ENCODE measurements at places on chromosomes 6 and 20. TPM values are rescaled to one million over a fixed set of nuclear protein-coding genes. Genes with fewer than 3 reads are reported as not detected.

DNA sequence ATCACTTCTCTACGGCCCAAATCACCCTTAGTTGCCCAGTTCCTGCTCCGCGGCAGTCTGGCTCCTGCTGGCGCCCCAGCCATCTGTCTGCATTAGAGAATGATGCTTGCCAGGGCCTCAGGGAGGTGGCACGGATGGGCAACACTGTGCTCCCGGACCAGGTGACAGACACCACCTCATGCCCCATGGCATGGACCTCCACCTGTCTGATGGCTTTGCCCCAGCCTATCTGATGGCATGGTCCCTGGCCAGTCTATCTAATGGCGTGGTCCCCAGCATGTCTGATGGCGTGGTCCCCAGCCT, 18.8 kb upstream of the MRGBP start:
- no peaks in the 10 kb centered on the region for H3K27me3 ChIP-seq
- H3K36me3 ChIP-seq, result no peaks in the 10 kb centered on the region
- DNase-seq, result no peak
- H3K27ac ChIP-seq, result no peak overlapping the region

DNA sequence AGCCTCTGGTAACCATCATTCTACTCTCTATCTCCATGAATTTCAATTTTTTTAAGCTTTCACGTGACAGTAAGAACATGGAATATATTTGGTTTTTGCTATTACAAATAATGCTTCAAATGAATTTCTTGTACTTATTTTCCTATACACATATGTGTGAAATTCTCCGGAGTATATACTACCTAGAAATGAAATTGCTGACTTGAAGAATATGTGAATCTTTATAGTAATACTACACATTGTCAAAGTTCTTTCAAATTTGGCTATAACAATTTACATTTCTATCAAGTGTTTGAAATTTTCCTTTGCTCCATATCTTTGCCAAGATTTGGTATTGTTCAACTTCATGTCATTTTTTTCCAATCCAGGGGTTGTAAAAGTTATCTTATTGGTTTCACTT, 11.6 kb upstream of the VGLL2 start:
- no peaks in the 10 kb centered on the region for H3K36me3 ChIP-seq
- DNase-seq, result no peak
- H3K4me1 ChIP-seq, result no peaks in the 10 kb centered on the region
- peaks cover 13% of the 10 kb centered on the region for H3K27me3 ChIP-seq

DNA sequence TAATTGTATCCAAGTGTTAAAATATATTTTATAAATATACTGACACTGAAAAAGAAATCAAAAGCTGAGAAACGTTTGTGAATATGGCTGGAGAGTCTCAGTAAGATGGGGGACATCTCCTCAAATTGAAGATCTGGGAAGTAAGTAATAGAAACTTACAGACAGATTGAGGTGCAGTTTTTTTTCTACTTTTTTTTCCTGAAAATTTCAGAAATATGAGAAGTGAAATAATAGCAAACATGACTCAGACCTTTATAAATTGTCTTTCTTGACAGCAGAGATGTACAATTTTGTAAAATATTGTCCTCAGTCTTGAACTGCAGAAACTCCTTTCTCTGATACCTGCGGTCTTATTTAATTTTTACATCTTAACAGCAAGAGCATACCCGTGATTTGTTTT, 347.1 kb downstream of the UTRN start:
- DNase-seq, result no peak
- H3K27ac ChIP-seq, result no peak overlapping the region
- H3K36me3 ChIP-seq, result peaks cover 3% of the 10 kb centered on the region
- no peak overlapping the region for H3K4me3 ChIP-seq

GRCh38 chr6:43821101-43821886, 51.3 kb downstream of the VEGFA start:
- H3K4me1 ChIP-seq, result peaks cover 4% of the 10 kb centered on the region
- H3K27ac ChIP-seq, result no peak overlapping the region
- H3K4me3 ChIP-seq, result no peak overlapping the region
- no peak for DNase-seq
- no peaks in the 10 kb centered on the region for H3K27me3 ChIP-seq
- H3K36me3 ChIP-seq, result no peaks in the 10 kb centered on the region

- H3K4me3 ChIP-seq, result no peak overlapping the region
- H3K27me3 ChIP-seq, result no peaks in the 10 kb centered on the region
- H3K27ac ChIP-seq, result no peak overlapping the region
- H3K36me3 ChIP-seq, result no peaks in the 10 kb centered on the region
Observed at GRCh38 chr20:22770241-22770800, 185.9 kb upstream of the FOXA2 start.

DNA sequence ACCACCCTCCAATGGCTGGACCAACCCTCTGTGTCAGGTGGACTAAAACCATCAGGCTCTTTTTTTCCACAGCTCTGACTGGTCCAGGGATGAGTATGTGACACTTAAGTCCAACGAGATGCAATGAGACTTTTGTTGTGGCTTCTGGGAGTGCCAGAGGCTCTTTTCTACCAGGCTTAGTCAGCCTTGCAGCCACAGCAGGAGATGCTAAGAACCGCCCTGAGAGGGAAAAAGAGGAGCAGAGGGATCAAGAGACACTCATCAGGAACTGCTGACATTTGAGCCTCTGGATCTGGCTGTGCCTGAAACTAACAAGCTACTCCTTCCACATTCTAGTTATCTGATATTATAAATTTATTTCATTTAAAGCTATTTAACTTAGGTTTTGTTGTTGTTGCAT, 270.9 kb upstream of the SULF2 start:
- H3K4me3 ChIP-seq, result no peak overlapping the region
- H3K4me1 ChIP-seq, result peaks cover 15% of the 10 kb centered on the region
- no peak for DNase-seq

GRCh38 chr6:72950114-72950860, 275.0 kb downstream of the KHDC1L start:
- H3K4me1 ChIP-seq, result peaks cover 14% of the 10 kb centered on the region
- no peak for DNase-seq
- H3K4me3 ChIP-seq, result no peak overlapping the region
- H3K27ac ChIP-seq, result no peak overlapping the region
- no peaks in the 10 kb centered on the region for H3K36me3 ChIP-seq
- H3K27me3 ChIP-seq, result no peaks in the 10 kb centered on the region

DNA sequence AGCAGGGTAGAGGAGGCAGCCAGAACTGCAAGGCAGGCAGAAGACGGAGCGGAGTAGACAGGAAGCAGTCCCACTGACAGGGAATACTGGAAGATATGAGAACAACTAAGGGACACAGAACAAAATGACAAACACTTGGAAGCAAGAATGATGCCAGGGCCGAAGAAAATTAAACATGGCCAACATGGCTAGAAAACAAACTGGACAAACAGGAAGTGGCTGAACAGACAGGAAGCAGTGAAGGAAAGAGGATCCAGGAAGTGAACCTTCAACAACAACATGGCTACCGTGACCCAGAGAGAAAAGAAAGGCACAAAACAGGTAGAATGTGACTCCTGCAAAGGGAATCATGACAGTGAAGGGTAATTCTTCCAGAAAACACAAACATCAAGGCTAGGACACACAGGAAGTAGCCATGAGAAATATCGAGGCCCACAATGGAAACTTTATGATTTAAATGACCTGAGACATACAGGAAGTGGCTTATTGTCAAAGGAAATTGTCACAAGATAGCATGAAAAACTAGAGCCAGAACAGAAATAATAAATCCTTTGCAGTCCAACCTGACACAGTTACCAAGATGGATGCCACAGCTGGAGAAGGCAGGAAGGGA, 9.1 kb downstream of the COL11A2 start:
- peaks cover 18% of the 10 kb centered on the region for H3K27me3 ChIP-seq
- no peaks in the 10 kb centered on the region for H3K36me3 ChIP-seq
- no peak overlapping the region for H3K4me3 ChIP-seq
- no peak for DNase-seq
- peak overlapping the region; percentile 85 for H3K27ac ChIP-seq

The MYH7B gene
- 0.66 TPM for total RNA-seq

The NR2E1 gene
- total RNA-seq, result not detected

The SYCP2 gene
- total RNA-seq, result 0.69 TPM

The CLVS2 gene
- 0.46 TPM for total RNA-seq
